ENCODE measurements at places on chromosomes 1 and 21.
A peak's percentile ranks its signal among the peaks of the same experiment; 100 is the strongest.

DNA sequence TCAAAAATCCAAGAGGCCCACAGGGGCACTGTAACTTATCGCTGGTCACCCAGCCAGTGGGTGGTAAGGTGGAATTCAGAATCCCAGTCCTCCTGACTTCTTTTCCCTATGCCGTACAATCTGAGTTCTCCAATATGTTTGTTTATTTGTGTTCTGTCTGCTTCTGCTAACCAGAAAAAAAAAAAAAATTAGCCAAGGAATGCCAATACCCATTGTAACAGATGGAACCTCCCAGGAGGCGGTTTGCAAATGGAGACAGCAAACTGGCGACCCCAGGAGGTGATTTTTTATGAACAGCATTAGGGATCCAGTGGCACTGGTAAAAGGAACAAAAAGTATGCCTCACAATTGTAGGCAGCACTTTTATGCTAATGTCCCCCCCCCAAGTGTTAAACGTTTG, 189.0 kb upstream of the FGGY start:
- DNase-seq: no peak

DNA sequence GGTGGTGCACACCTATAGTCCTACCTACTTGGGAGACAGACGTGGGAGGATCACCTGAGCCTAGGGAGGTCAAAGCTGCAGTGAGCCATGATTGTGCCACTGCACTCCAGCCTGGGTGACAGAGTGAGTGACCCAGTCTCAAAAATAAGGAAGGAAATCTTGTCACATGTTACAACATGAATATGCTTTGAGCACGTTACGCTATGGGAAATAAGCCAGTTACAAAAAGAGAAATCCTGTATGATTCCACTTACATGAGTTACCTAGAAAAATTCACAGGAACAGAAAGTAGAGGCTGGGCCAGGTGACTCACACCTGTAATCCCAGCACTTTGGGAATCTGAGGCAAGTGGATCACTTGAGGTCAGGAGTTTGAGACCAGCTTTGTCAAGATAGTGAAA, 6.7 kb upstream of the PADI6 start:
- DNase-seq: no peak

DNA sequence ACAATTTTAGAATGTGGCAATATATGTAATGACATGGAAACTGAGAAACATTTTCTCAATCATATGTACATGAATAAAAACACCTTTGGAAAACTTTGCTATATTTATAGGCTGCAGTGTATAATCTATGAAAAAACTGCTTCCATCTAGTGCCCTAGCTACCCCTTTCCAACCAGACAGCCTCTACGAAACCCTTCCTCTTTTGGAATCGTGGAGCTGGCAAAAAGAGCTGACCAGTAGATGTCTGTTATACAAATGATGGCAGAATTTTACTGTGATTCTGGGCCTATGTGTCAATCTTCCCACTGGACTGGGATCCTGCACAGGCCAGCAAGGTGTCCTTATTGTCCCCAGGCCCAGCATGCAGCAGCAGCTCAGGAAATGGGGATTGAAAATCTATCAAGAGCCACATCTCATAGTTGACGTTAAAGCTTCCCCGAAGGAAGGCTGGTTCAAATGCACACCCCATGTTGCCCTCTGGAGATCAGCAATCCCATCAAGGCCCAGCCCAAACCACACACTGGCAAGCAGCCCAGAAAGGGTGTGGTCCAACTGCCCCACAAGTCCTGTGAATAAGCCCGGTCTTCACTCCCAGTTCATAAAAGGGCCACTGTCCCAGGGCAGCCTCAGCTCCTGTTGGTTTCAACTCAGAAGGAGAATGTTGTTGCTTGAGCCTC, 8.8 kb upstream of the FAM20B start:
- peak; percentile 78 for DNase-seq

DNA sequence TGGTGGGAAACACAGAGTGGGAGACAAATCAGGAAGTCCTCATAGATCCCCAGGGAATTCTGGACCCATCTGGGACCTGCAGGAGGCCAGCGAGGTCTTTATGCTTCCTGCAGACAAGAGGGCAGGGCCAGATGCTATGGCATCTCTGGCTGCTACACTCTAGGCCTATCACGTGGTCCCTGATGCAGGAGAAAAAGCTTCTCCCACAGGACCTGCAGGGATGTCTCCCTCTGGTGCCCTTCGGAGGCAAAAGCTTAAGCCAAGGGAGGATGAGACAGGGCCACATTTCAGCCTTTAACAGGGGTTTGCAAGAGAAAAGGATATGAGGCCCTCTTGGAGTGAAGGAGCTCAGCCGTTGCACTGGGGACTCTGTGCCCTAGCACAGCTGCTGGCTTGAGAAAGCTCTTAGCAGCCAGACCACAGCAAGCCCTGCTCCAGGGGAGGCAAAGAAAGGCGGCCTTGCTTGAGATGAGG, 243.0 kb downstream of the C1orf94 start:
- peak; percentile 6 for DNase-seq

DNA sequence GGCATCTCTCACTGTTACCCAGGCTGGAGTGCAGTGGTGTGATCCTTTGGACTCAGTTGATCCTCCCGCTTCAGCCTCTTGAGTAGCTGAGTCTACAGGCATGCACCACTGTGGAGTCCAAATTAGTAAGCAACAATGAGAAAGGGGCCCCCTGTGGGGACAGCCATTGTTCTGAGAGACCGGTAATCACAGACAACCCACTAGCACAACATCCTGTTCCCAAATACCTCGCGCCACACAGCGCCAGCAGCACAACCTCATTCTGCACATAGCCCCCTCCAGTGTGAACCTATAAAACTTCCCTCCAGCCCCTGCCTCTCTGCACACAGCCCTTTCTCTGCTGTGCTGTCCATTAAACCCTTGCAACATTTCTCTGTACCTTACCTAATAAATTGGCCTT, 226.4 kb downstream of the DYRK1A start:
- DNase-seq: no peak

GRCh38 chr21:21952566-21952965, 954.4 kb downstream of the NCAM2 start:
- no peak for DNase-seq

- DNase-seq: no peak
Observed at GRCh38 chr1:109783436-109783835, 19.7 kb upstream of the EPS8L3 start.

DNA sequence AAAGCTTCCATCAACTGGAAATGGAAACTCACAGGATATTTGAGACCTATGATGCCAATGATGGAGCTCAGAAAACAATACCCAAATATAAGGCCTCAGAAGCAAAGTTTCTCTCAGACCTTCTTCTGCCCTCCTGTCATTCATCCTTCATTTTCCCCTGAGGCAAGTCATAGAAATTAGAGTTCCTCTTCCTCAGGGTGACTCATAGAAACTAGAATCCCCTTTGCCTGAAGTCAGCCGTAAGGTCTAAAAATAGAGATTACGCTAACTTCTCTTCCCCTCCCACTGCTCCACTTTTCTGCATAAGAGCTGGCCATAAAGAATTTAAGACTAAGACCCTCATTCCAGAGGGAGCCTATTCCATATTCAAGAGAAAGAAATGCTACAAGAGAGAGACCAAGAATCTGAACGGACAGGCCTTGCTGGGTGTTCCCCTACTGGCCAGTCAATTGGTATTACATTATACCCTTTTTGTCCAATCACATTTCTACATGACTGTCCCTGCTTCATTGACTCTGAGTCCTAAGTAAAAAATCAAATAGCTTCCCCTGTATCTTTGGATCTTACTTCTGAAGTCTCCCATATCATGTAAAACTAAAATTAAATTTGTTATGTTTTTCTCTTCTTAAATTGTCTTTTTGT, 994.9 kb downstream of the ADGRL2 start:
- DNase-seq: no peak

DNA sequence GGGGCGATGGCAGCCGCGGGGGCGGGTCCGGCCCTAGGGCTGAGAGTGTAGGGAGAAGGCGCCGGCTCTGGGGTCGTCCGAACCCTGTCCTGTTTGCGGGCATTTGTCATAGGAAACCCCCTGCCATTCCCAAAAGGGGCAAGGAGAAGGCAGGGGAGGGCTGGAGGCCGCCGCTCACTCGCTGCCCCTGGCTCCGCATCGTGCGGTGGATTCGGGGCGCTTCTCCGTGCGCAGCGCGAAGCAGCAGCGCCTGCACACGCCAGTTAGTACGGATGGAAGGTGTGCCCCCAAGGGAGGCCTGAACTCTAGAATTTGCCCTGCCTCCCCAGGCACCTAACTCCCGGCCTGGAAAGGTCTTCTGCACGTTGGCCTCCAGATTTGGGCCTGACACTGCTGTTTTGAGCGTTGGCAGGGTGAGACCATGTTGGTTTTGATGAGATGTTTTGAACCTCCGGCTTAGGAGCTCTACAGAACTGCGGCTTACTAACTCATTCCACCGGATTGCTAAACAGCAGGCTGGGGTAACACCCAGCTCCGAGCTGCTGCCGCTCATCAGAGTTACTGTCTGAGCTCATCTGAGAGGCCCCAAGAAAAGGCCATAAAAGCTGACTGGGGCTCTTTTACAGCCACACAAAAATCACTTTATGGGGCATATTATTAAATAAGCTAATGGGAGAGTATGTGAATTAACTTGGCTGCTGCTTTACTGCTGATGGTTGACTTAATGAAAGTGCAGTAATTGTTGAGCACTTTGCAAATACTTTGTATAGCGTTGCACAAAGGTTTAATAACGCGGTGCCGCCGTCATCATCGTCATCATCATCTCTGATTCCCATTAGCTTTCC, 987 bp downstream of the GPR137B start:
- no peak for DNase-seq

DNA sequence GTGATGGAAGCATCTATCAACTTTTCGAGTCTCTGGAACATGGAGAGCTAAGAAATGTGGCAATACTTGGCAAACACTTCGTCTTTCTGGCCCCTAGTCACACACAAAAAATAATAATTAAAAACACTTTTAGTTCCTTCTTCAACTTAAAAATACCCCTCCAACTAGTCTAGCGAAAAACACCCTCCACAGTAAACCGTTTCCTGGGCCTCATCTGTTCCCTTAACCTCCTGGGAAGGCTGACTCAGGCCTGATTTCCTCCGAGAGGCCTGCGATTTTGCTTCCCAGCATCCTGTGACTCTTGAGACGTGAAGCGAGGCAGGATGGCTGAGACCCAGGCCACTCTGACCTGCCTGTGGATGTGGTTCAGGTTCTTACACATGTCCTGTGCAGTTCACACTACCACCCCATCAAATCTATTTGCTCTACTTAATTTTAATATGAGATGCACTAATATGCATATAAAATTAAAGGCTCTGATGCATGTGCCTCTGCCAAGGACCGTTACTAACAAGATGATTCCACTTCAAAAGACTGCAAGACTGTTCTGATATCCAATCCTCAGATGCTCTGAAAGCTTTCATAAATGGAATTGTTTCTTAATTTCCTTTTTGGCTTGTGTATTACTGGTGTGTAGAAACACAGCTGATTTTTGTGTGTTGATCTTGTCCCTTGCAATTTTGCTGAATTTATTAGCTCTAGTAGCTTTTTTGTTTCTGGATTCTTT, 3.5 kb downstream of the NAV1 start:
- DNase-seq: no peak

- no peak for DNase-seq
Observed at GRCh38 chr1:1630965-1631781, 800 bp upstream of the MMP23B start.

DNA sequence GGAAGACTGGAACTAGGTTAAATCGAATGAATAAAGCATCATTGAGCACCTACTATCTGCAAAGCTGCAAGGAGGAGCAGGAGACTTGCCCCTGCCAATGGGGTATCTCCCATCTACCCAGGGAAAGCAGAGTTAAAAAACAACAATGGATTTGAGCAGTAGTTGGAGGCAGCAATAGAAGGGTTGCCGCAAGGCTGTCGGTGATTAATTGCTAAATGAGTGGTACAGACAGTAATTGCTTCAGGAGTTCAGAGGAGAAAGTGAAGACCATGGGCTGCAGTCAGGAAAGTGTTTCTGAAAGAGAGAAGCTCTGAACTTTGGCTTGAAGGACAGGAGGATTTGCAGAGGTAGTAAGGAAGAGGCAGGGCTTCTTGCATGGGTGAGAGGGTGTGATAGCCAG, 152.9 kb downstream of the ACTL8 start:
- DNase-seq: no peak

- DNase-seq: no peak
Observed at GRCh38 chr1:162207862-162208261, 138.4 kb downstream of the NOS1AP start.

DNA sequence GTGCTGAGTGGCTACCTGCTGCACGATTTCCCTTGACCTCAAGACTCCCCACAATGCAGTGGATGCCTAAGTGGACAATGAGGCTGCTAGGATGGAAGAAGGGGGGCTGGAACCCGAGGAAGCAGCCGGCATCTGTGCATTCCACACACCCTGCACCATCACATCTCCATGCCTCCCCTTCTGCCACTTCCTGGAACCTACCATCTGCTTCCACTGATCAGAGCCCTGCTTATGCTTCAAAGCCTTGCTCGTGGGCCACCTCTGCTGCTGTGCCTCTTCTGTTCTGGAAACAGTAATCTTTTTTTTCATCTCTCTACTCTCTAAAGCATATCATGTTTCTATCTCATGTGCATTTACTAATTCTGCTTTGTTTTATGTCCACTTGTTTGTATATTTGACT, 66.2 kb upstream of the WDR26 start:
- no peak for DNase-seq

- no peak for DNase-seq
Observed at GRCh38 chr1:248852481-248853405, 6.1 kb downstream of the ZNF692 start.

DNA sequence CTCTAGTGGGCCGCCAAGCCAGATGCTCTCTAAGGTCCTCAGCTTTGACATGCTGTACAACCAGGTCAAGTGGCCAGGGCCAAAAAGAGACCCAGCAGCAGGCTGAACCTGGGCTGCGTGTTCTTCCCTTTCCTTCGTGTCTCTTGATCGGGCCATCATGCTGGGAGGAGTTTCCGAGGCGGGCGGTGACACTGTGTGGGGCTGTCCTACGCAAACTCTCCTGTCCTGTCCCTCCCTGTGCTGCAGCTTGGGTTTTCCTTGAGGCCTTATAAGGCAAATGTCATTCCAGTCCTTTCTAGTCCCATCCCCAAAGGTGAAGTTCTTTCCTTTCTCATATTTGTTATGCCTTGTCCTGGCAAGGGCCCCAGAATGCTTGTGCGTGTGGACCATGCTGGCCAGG, 56.7 kb downstream of the ARHGEF10L start:
- DNase-seq: no peak

All from NCI-H187 (cell line).